Tibial nerve (tissue), 4 donors: ENCODE measurements at places on chromosomes 2 and 18.

DNA sequence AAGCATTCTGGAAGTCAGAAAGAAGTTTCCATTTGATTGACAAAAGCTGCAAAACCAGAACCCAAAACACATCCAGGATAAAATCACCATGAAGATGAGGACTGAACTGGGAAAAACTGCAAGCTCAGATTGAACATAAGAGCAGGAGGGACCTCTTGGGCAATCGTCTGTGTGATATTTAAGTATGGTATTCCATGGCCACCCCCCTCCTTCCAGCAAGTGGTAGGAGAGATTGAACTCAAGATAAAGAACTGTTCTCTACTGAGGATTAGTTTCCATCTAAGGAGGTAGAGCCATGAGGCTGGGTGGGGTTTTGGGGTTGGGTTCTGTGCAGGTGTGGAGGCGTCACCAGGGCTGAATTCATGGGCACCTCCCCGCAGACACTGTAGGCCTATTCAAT, 251.1 kb downstream of the NCKAP5 start:
- no peaks in the 10 kb centered on the region for H3K4me1 ChIP-seq
- H3K27ac ChIP-seq, result no peak overlapping the region
- no peak overlapping the region for H3K4me3 ChIP-seq
- no peaks in the 10 kb centered on the region for H3K27me3 ChIP-seq

- H3K36me3 ChIP-seq, result no peaks in the 10 kb centered on the region
- no peaks in the 10 kb centered on the region for H3K4me1 ChIP-seq
- no peak overlapping the region for H3K4me3 ChIP-seq
- no peak for DNase-seq
- no peaks in the 10 kb centered on the region for H3K27me3 ChIP-seq
These were observed 125.9 kb downstream of the MSH2 start for GRCh38 chr2:47528874-47529273.

DNA sequence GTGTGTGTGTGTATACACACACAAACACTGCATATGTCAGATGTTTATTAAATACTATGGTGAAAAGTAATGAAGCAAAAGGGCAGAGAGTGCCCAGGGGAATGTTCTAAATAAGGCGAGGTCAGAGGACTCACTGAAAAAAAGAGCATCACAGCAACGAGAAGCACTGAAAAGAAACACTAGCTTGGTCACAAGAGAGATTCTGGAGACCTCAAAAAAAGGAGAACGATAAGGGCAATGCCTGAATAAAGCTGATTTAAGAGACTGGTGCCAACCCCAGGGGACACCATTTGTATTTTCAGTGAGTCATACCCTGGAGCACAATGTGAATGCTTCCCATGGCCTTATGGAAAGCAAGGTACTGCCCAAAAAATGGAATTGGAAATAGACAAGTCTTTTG, 14.5 kb downstream of the SLC40A1 start:
- H3K36me3 ChIP-seq, result no peaks in the 10 kb centered on the region
- H3K27me3 ChIP-seq, result no peaks in the 10 kb centered on the region
- H3K4me3 ChIP-seq, result no peak overlapping the region
- H3K27ac ChIP-seq, result peak overlapping the region; percentile 55

GRCh38 chr2:217356142-217356541, 496.3 kb upstream of the TNP1 start:
- no peak for DNase-seq
- no peaks in the 10 kb centered on the region for H3K27me3 ChIP-seq
- peak overlapping the region; percentile 46 for H3K27ac ChIP-seq
- H3K36me3 ChIP-seq, result no peaks in the 10 kb centered on the region

DNA sequence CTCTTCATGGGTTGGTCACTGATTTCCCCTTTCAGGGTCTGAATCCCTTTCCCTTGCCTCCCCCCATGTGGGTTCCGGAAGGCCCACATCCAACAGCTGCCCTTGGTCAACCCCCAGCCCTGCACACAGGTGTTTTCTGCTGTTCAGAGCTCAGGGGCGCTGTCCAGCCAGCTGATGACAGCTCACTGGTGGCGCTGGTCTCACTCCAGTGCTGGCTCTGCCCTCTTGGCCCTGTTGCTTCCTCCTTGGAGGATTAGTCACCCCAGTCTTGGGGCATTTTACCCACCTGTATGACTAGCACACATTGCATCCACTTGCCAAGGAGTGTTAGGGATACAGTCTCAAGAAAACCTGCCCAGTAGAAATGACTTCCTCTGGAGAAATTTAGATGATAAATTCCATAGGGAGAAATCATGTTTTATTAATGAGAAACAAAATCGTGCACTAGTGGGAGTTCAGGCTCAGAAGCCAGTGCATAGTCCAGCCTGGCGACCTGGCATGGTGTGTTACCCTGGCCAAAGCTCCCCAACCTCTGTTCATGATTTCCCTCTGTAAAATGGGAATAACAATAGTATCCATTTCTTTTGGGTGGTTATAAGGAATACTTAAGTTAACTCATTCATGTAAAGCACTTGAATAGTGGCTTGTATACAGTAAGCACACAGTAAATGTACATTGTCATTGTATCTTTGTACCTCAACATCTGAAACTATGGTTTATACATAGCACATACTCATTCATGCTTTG, 21.6 kb downstream of the CRIM1 start:
- H3K4me3 ChIP-seq, result no peak overlapping the region
- H3K27me3 ChIP-seq, result no peaks in the 10 kb centered on the region
- DNase-seq, result no peak
- H3K27ac ChIP-seq, result no peak overlapping the region

DNA sequence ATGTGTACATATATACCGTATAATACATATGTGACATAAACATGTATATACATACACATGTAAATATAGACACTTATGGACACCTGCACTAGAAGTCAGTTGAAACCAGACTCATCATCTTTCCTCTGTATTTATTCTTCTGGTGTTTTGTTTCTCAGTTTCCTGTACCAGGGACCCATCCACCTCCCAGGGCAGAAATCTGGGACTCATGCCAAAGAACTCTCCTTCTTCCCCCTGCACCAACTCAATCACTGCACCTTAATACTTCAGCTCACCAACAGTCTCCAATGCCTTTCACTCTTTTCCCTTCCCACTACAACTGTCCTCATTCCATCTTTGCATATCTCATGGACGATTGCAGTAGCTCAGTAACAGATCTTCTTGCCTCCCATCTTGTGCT, 428.0 kb downstream of the FBXO15 start:
- no peaks in the 10 kb centered on the region for H3K4me1 ChIP-seq
- no peaks in the 10 kb centered on the region for H3K27me3 ChIP-seq
- H3K4me3 ChIP-seq, result no peak overlapping the region
- no peak for DNase-seq
- no peaks in the 10 kb centered on the region for H3K36me3 ChIP-seq
- no peak overlapping the region for H3K27ac ChIP-seq

DNA sequence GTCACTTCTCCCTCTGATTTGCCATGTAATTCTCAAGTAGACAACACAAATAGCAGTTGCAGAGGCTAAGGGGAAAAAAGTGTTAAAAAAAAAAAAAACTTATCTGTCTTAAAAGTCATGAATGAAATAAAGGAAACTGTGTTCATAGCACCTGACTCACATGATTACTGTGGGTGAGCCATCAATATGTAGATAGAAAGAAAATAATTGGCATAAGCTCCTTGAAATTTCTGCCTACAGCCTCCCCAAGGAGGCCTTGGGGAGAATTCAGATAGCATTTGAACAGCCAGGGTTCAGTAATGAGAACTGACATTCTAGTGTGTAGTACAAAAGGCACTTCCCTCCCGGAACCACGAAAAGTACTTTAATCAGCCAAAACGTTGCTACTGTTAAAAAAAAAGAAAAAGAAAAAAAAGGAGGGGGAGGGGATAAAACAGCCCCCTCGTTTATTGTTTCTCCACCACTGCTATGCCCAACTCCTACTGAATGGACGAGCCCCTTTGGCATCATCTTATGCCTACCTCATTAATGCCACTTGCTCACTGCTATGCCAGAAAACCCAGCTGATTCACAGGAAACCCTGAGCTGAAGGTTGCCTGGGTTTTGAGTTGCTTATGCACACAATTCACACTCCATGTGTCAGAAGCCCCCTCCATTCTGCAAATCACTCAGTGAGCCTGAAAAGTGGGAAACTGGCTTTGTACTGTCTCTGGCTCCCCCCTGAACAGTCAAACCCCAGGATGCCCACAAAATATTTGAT, 65.5 kb upstream of the KLF7 start:
- H3K4me1 ChIP-seq, result no peaks in the 10 kb centered on the region
- H3K27ac ChIP-seq, result no peak overlapping the region
- no peaks in the 10 kb centered on the region for H3K36me3 ChIP-seq
- H3K27me3 ChIP-seq, result no peaks in the 10 kb centered on the region

DNA sequence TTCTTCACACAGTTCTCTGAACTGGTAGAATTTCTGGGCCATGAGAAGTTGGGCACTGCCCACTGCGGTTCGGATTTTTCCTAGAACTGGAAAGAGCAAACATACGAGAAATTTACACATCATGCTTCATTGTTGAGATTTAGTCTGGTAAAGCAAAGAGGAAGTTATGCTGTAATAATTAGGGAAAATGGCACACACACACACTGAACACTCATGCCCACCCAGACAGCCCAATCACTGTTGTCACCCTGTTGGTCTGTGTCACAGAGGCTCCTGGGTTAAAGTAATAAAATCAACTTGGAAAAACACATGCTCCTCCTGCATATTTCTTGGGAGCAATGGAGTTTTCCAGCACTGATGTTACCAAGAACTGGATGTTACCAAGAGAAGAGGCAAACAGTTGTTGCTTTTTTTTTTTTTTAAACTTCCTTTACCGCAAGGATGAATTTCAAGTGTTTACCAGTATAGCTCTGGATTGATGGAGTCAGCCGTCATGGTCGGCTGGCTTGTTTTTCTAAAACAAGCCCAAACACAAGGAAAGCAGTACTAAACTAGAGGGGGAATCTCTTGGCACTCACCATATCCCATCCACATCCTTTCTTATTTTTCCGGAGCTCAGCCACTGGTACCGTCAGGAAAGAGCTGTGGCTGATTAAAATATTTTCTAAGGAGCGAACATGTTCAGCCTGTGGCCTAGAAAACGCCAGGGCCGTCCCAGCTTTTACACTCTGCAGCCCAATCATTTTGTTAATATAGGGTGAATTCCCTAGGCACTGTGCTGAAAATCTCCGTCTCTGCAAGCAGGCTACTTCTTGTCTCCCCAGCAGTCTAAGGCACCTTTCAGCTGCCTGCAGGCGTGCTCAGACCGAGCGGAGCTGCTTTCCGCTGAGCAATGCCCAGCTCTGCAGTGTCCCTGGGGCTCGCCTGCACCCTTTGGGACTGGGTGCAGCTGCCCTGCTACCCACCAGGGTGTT, 58.9 kb downstream of the TGIF1 start:
- no peaks in the 10 kb centered on the region for H3K4me1 ChIP-seq
- no peaks in the 10 kb centered on the region for H3K27me3 ChIP-seq
- H3K27ac ChIP-seq, result no peak overlapping the region
- H3K4me3 ChIP-seq, result no peak overlapping the region
- no peaks in the 10 kb centered on the region for H3K36me3 ChIP-seq

- no peaks in the 10 kb centered on the region for H3K27me3 ChIP-seq
- H3K4me1 ChIP-seq, result no peaks in the 10 kb centered on the region
- no peak overlapping the region for H3K4me3 ChIP-seq
- no peak overlapping the region for H3K27ac ChIP-seq
- DNase-seq, result peak; percentile 22
These were observed 15.8 kb downstream of the C18orf63 start for GRCh38 chr18:74331404-74331803.

DNA sequence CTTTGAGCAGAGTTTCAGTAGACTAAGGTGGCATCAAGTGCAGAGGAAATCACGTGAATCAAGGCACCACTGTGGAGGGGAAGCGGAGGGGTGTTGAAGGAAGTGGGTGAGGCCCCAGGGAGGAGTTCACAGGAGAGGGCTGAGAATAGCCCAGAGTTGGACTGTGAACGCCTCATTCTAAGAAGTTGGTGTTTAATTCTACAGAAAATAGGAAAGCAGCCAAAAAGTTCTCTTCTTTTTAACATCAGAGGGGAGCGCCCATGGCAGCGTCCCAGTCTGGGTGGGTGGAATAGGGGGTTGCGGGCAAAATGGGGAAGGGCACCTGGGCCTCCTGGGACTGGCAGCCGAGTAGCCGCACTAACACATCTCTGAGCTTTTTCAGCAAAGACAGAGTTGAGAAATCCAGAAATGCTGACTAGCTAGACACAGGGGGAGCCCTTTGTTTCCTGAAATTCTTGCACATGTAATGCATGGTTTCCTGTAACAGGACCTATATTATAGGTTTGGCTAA, 97.0 kb downstream of the NEB start:
- DNase-seq, result no peak
- peaks cover 4% of the 10 kb centered on the region for H3K4me1 ChIP-seq
- H3K27me3 ChIP-seq, result no peaks in the 10 kb centered on the region
- peak overlapping the region; percentile 47 for H3K27ac ChIP-seq
- H3K4me3 ChIP-seq, result no peak overlapping the region

DNA sequence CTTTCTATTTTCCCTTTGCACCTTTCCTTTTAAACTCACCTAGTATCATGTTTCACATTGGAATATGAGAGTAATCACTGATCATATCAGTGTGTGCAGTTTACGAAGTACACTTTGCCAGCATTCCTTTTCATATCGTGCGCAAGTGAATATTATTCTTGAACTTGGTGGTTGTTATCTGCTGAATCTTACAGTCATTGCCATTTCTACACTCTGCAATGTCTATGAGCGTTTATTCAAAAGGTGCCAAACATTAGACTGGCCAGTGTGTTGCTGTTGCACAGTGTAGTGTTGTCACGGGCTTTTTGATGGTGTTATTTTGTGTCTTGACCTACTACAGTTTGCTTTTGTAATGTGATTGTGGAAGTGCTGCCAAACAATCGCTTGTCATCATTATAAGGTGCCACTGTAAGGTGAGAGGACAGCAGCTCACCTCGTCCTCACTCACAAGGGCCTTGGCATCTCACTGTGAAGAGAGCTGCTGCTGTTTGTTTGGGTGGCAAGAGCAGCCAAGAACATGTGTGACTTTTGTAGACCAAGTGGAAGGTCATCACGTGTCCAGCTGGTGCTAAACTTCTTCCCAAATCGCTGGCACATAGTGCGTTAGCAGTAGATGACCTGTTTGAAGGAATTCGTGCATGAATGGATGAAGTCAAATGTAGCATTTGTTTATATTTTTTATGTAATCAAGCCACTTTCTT, 113.3 kb downstream of the MYO1B start:
- no peak for DNase-seq
- H3K4me1 ChIP-seq, result no peaks in the 10 kb centered on the region
- no peak overlapping the region for H3K4me3 ChIP-seq
- no peak overlapping the region for H3K27ac ChIP-seq

DNA sequence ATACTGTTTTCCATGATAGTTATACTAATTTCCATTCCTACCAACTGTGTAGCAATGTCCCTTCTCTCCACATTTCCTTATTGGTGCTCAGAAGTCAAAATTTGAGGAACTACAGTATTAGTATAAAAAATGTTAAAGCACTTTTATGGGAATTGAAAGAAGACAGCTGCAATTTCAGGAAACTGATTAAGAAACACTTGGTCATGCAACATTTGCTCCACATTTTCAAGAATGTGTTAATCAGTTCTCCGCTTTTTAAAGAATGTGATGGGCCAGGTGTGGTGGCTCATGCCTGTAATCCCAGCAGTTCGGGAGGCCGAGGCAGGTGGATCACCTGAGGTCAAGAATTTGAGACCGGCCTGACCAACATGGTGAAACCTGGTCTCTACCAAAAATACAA, 33.6 kb upstream of the MGAT4A start:
- H3K27ac ChIP-seq, result no peak overlapping the region
- DNase-seq, result no peak
- no peak overlapping the region for H3K4me3 ChIP-seq
- peaks cover 8% of the 10 kb centered on the region for H3K4me1 ChIP-seq

GRCh38 chr18:48947560-48947959, 3.2 kb downstream of the SMAD7 start:
- peaks cover 71% of the 10 kb centered on the region for H3K4me1 ChIP-seq
- no peak for DNase-seq
- no peaks in the 10 kb centered on the region for H3K36me3 ChIP-seq

GRCh38 chr2:180254872-180255271, 247.8 kb upstream of the CWC22 start:
- DNase-seq, result no peak
- no peaks in the 10 kb centered on the region for H3K36me3 ChIP-seq
- no peaks in the 10 kb centered on the region for H3K4me1 ChIP-seq
- no peak overlapping the region for H3K27ac ChIP-seq
- no peak overlapping the region for H3K4me3 ChIP-seq
